Activated B cell treated with CpG ODN at 0.5 μM for 24 hours (primary cell): ENCODE measurements at places on chromosomes 1 and 21. TPM values are rescaled to one million over a fixed set of nuclear protein-coding genes. Genes with fewer than 3 reads are reported as not detected.

GRCh38 chr1:44029260-44029910, 1.9 kb downstream of the SLC6A9 start:
- DNase-seq: no peak

DNA sequence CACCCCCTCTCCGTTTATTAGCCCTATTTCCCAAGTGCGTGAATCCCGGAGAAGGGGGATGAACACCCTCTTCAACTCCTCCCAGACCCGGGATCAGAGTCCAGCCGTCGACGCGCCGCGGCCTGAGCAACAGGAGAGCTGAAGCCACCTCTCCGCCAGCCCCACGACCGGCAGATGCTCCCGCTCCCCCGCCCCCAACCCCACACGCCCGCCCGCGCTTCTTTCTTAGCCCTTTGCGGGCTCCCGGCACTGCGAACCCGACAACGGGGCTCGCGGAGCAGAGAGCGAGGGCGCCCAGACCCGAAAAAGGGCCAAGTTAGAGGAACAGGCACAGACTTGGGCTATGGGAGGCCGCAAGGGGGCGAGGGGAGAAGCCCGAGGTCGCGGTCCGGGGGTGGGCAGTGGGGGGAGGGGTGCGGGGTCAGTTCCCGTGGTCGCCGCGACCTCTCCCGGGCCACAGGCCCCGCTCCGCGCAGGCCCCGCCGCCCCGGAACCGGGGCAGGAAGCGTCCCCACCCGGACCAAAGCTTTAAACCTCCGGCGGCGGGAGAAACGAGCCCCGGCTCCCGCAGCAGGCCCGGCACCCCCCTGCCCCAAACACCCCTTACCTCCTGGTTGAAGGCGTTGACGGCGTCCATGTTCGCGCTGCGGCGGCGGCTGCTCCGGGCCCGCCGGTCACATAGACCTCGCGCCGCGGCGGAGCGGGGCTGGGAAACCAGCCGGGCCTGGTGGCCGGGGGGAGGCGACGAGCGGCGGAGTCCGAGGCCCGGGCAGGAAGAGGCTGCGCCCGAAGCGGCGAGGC, 662 bp downstream of the SCAF4 start:
- no peak for DNase-seq

- DNase-seq: no peak
Observed at GRCh38 chr1:165678509-165678908, 19.9 kb downstream of the ALDH9A1 start.

GRCh38 chr1:2382621-2383361, 8.6 kb downstream of the MORN1 start:
- DNase-seq: no peak

GRCh38 chr21:31872452-31873274, at the start of gene HUNK:
TSS of gene HUNK (plus strand) at chr21:31873020. CDS start at chr21:31873675, 655 bp downstream.
- peak; percentile 21 for DNase-seq

- DNase-seq: no peak
Observed at GRCh38 chr1:220914283-220915116, 35.3 kb downstream of the HLX start.

- no peak for DNase-seq
Observed at GRCh38 chr21:35134309-35134708, 85.2 kb upstream of the RUNX1 start.

- DNase-seq: peak; percentile 70
Observed at GRCh38 chr1:27360159-27361043, 6.4 kb downstream of the MAP3K6 start.

- DNase-seq: no peak
Observed at GRCh38 chr1:24490101-24490781, 12.4 kb upstream of the RCAN3 start.

- no peak for DNase-seq
Observed at GRCh38 chr1:102842606-102843005, 265.7 kb downstream of the COL11A1 start.

GRCh38 chr1:77757603-77758002, 2.0 kb downstream of the USP33 start:
- no peak for DNase-seq

GRCh38 chr1:51328279-51328678, 2.1 kb downstream of the TTC39A start:
- no peak for DNase-seq

DNA sequence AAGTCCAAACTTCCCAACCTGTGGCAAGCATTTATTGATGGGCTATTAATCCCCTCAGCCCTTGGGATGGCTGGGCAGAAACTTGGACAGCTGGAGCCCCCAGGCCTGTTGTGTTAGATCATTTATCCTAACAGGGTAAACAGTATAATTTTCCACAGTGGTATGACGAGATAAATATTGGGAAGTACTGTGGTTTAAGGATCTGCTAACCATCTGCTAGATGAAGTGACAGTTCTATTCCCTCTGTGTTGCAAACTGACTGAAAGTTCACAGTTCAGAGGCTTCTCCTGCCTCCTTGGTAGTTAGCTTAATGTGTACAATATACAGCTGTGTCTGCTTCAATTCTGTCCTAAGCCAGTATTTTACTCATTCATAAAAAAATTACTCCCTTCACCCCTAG, 127.5 kb upstream of the CHODL start:
- DNase-seq: no peak

DNA sequence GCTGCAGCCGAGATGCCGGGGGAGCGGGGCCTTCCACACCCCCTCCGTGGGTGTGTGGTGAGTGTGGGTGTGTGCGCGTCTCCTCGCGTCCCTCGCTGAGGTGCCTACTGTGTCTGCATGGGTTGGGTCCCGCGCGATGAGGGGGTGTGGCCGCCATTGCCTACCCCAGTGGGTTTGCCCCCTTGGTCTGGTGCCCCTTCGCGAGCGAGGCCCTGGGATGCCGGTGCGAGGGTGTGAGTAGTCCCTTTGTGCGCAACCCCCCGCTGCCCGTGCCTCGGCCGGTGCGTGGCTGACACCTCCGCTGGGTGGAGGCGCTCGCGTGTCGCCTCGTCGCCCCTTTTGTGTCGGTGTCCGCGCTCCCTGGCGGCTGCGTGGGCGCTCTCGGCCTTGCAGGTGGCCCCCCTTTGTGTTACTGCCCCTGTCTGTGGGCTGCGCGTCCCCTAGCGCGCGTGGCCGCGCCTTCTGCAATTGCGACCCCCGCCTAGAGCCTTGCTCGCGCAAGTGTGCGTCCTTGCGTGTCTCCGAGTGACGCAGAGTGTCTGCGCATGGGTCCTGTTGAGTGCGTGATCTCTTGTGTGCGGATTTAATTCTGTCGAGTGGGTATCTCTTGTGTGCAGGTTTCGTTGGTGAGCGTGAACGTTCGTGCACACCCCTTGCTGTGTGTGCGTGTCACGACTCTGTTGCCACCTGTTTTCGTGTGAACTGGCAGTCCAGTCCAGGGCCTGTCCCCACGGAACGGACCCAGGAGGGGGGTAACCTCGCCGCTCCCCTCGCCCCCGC, 553 bp downstream of the TTC3 start:
- peak; percentile 79 for DNase-seq

- DNase-seq: no peak
Observed at GRCh38 chr1:206032380-206033140, 8.9 kb upstream of the CTSE start.

- no peak for DNase-seq
Observed at GRCh38 chr1:234573711-234574299, 36.2 kb downstream of the IRF2BP2 start.

DNA sequence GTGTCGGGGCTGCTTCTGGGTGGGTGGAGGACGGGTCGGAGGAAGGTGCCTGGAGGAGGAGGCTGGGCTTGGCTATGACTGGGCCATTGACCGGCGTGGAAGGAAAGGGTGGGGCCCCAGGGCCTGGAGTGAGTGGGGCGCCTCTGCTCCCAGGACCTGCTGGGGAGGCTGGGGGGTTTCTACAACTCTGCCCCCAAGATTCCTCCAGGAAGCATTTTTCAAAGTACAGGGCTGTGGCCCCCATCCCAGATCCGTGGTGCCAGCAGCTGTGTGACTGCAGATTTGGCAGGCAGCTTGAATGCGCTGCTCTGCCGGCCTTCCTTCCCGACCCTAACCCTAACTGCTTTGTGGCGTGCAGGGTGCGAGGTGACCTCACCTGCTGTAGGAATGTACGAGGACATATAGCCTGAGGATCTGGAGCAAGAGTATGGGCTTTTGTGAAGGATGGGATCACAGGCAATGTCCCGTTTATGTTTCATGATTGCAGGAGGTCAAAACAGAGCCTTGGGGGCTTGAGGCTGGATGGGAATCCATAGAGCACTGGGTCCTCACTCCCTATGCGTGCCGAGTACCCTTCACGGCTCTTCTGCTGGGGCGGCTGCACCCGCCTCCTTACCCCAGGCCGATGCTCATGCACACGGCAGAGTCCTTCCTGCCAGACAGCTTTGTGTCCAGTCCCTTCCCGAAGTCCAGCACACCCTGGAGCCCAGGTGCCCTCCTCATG, 24.7 kb downstream of the TRPM2 start:
- DNase-seq: no peak

- DNase-seq: no peak
Observed at GRCh38 chr1:32066489-32066873, 6.3 kb upstream of the TMEM39B start.

- DNase-seq: no peak
Observed at GRCh38 chr1:237205400-237206064, 163.5 kb downstream of the RYR2 start.

The ZNF672 gene
- 47.0 and 52.2 TPM in 2 replicates for total RNA-seq

The PDE9A gene
- total RNA-seq: 0.58 and 0.83 TPM in 2 replicates

The CGN gene
- total RNA-seq: 0.22 and 0.37 TPM in 2 replicates

The LEPROT gene
- 11.3 and 15.4 TPM in 2 replicates for total RNA-seq

The FOXO6 gene
- 0.12 and 0.55 TPM in 2 replicates for total RNA-seq
